NCI-H226 (cell line): ENCODE measurements at places on chromosomes 7 and 10.
A peak's percentile ranks its signal among the peaks of the same experiment; 100 is the strongest.

DNA sequence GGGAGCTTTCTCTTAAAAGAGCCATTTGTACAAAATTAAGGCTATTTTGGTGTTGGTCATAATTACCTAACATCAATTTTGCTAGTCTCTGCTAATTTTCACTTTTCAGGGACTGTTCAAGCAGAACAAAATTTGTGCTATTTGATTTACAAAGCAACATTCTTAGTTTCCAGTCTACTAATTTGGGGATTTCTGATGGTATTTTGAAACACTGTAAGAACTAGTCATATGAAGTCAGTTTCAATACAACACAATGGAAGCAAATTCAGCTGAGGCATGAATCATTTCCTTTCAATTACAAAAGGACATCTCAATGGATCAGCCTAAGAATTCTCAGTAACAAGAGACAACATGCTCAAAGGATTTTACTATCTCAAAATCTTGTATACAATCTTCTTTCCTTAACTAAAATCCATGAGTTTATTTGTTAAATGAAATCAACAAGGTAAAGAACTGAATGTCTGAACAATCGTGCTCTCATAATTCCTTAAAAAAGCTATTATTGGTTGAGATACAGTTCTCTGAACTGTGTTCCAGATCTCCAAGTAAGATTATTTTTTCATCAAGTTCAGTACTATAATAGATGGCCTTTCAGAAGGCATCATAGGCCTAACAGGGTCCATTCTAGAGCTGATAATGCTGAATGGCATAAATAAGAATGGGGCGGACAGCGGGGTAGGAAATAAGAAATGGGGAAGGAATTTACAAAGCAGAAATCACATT is 144.6 kb downstream of the NRCAM start:
- DNase-seq, result no peak

GRCh38 chr10:92038949-92039348 is 115.4 kb downstream of the BTAF1 start:
- DNase-seq, result no peak

DNA sequence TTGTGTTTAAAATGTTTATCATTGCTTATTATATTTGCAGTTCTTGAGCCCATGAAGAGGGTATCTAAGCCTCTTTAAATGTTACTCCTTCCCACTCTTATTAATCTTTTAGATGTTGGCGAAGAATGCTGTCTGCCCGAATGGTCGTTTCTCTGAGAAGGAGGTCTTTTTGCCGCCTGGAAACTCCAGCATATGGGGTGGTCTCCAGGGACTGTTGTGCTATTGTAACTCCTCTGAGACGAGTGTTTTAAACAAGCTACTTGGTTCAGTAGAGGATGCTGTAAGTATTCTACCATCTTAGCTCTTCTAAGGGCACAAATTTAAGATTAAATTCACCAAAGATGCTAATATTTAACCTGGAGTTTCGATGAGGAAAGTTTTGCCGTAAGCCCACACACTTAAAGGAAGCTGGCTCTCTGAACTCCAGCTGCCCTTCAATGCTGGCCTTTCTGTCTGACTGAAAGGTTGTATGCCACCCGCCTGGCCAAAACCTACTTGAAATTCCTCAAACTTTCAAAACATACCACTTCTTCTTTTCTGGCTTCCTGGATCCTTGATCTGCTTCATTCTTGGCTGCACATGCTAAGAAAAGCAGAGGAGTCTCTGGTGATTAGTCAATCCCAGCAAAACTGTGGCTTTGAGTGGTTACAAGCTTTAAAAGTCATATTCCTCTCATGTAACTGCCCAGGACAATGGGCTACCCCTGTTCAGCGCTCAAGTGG is 74.7 kb downstream of the ABCA13 start:
- DNase-seq, result peak; percentile 14

- DNase-seq, result no peak
Measured at GRCh38 chr7:44159824-44160630, 18.9 kb upstream of the MYL7 start.

DNA sequence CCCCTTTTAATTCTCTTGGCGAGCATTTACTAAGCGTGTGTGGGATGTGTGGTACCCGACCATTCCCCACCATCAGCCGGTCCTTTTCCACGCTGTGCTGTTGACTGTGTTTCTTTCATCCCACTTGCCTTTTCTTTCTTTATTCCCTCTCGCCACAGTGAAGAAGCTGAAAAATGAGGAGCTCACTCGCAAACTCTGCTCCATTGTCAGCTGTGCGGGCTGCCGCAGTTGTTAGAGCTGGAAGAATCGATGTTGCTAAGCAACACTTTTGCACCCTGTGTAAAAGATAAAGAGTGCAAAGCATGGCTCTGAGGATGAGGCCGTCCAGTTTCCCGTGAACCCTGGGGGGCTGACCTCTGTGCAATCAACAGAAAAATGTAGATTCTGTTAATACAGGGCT is 203.1 kb upstream of the NEBL start:
- no peak for DNase-seq

- DNase-seq, result no peak
Measured at GRCh38 chr7:153002572-153002971, 243.0 kb downstream of the ACTR3B start.

DNA sequence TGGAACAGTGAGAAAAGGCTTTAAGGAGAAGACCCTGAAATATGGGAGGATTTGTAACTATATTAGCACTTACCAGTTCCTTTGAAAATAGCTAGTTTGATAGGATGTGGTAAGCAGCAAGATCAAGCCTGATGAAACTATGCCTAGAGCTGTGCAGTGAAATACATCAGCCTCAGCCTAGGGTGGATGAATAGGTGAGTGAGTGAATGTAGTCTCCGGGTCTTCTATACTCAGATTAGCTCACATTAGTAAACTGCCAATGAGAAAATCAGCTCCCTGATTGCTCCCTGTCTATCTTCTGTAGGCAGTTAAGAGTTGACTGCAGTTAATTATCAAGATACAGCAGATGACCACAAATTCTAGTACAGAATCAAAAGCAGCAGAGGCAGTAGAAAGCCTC is 89.6 kb downstream of the ELAPOR2 start:
- no peak for DNase-seq

DNA sequence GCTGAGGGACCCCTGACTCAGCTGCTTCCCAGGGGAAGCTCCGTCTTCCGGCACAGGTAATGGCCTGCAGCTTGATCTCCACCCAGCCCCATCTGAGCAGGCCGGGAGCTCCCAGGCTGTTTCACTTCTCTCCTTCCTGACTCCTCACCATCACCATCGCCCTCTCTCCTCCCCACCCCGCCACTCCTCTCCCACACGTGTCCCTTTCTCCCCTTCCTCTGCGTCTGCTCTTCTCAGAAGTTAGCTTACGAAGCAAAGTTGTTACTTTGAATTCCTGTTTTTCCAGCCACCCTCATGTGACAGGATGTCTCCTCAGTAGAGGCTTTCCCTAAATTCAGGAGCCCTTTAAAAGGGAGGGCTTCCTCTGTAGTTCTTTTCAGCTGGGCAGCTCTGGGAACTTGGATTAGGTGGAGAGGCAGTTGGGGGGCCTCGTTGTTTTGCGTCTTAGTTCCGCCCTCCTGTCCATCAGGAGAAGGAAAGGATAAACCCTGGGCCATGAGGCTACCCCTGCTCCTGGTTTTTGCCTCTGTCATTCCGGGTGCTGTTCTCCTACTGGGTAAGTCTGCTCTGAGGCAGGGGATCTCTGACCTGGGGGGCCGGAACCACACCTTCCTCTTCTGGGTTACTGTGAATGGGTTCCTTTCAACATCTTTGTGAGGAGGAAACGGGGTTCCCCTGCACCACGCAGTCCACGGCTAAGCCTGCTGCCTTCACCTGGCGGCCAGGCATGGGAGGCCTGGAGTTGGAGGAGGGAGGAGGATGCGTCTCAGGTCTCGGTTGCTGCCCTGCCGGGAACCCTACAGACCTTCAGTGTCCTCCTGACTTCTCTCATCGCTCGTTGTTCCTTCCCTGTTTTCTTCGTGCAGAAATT is at the start of gene MRC1:
TSS of gene MRC1 (plus strand) at position 378 of the 871 bp plus-strand sequence. CDS start at position 496, 118 bp downstream.
- no peak for DNase-seq

- DNase-seq, result no peak
Measured at GRCh38 chr7:14974688-14975087, 72.1 kb upstream of the DGKB start.

DNA sequence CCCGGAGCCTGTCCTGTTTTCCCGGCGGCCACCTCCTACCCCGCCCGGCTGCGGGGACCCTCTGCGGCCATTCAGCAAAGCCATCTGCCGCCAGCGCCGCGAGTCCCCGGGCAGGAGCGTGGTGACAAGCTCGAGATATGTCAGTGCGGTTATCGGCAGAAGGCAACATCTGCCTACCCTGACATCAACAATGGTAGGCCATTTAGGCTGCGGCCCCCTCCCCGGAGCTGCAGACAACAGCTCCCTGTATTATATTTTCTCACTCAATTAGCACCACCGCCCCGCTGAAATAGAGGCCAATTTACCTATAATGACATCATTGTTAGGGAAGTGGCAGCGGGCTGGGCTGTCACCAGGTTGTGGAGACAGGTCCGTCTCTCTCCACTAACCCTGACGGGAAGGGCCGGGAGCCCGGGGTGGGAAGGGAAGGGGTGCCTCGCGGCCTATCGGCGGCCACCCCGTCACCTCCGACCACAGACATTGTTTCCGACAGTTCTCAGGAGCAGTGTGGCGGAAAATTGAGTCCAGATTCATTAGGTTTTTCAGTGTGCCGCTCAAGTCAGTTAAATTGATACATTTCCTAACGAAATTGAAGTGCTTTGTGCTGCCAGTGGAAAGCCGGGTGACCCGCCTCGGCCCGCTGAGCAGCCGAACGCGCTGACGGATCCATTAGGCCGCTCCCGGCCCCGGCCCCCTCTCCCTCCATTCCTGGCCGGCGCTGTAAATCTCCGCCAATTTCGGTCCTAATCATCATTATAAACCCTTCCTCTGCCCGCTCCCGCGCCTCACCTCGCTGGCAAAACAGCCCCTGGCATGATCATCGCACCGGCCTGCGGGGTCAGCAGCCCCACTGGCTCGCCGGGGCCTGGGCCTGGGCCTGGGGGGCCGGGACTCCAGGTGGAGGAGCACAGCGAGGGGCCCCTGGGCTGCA is 43.0 kb downstream of the UNCX start:
- DNase-seq, result no peak

DNA sequence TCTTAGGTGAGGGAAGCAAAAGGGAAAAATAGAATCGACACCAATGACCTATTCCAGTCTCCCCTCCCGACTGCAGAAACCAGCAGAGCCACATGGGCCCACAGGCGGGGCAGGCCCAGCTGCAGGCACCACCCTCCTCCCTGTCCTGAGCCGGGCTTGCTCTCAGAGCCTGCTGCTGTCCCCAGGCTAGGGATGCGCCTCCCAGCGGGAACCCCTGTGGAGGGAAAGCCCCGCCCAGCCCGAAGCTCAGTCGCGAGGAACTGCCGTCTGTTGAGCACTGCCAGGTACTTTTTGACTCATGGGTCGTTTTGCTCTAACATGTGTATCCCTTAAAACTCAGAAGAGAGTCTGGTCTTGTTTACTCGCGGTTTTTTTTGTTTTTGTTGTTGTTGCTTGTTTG is 124.5 kb upstream of the RET start:
- no peak for DNase-seq

GRCh38 chr10:128221807-128222206 is 95.6 kb upstream of the MKI67 start:
- DNase-seq, result no peak

DNA sequence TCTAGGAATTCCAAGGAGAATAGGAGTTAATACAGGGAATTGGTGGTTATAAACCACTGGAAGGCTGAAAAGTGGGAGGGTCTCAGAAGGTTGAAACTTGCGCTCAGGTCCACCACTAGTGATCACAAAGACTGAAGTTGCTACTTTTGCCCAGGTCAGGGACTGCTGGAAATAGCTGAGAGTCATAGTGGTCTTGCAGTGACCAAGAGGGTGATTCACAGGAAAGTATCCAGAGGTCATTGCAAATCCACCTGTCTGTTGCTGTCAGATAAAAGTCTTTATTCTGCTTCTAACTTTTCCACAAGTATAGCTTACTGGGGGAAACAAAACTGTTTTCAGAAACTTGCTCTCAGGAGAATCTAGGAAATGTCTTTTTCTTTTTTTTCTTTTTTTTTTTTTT is 211.5 kb upstream of the PRSS1 start:
- no peak for DNase-seq

GRCh38 chr7:117689406-117689805 is 183.8 kb downstream of the CTTNBP2 start:
- no peak for DNase-seq

- DNase-seq, result no peak
Measured at GRCh38 chr7:25953859-25954258, 198.1 kb upstream of the NFE2L3 start.

DNA sequence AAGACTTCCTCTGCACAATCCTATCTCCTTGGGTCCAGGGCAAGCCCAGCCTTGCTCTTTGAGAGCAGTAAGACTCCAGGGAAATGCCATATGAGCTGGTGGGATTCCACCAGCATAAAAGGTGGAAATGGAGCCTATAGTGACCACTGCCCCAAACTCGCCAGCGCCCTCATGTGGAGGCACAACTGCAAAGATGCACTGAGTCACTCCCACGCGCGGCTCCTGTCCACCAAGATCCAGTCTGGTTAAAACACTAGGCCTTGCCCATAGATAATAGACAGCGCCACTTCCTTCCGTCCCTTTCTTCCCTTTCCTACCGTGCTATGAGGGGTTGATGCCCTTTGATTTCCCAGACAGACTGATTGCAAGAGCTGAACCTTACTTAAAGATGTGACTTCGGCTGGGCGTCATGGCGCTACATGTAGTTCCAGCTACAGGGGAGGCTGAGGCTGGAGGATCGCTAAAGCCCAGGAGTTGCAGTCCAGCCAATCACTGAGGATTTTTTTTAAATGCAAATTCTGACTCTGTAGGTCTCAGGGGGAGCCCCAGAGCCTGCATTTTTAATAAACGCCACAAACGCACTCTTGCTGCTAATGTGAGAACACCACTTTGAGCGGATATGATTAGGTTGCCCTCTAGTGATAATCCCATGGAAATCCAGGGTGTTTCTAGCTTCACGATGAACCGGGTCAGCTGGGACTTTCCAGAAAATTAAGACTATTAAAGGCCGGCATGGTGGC is 136.5 kb downstream of the EPC1 start:
- DNase-seq, result peak; percentile 16

DNA sequence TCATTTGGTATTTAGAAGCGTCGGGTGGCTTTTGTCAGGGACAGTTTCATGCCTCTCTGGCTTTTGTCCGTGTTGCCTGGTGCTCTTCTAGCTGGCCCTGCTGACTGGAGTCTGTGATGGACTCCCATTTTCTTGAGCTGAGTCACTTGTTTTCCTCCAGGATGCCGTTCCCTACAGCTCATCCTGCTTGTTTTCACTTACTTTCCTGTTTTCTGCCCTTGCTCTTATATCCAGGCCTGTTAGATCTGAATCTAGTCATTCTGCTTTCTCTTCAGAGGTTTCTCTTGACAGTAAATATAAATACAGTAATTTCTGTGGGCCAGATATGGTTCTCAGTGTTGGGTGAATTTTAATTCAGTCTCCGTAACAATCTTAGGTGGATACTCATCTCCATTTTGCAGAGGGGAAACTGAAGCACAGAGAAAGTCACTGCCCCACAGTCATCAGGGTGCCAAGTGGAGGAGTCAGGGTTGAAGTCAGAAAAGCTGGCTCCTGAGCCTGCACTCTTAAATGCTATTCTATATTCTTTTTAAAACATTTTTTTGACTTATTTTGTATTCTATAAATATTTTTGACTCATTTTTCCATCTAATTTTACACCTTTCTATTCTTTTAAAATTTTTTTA is 85.4 kb downstream of the CCNY start:
- peak; percentile 55 for DNase-seq

- no peak for DNase-seq
Measured at GRCh38 chr7:132106491-132106890, 469.8 kb downstream of the PLXNA4 start.

- no peak for DNase-seq
Measured at GRCh38 chr10:98396096-98397063, 18.6 kb downstream of the PYROXD2 start.
